ENCODE measurements at places on chromosomes 7 and 10.

- no peak overlapping the region for H3K27ac ChIP-seq
- no peak for DNase-seq
These were observed 11.7 kb downstream of the NIPSNAP2 start for GRCh38 chr7:55975988-55976633.

DNA sequence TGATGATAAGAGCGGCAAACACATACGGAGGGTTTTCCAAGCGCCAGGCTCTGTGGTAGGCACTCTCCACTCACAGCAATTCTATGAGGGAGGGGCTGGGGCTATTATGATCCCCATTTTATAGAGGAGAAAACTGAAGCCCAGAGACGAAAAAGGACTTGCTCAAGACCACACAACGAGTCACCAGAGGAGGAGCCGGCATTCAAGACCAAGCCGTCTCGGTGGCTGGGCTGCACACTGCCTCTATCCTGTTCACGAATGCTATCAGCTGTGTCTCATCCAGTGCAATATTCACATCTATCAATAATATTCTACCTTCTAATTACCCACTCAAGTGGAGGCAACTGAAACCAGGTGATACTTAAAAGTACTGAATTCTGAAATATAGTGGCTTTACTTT is 67.8 kb upstream of the NMT2 start:
- H3K27ac ChIP-seq, result no peak overlapping the region
- H3K4me1 ChIP-seq, result no peaks in the 10 kb centered on the region
- H3K4me3 ChIP-seq, result no peak overlapping the region
- H3K27me3 ChIP-seq, result no peaks in the 10 kb centered on the region
- DNase-seq, result no peak

DNA sequence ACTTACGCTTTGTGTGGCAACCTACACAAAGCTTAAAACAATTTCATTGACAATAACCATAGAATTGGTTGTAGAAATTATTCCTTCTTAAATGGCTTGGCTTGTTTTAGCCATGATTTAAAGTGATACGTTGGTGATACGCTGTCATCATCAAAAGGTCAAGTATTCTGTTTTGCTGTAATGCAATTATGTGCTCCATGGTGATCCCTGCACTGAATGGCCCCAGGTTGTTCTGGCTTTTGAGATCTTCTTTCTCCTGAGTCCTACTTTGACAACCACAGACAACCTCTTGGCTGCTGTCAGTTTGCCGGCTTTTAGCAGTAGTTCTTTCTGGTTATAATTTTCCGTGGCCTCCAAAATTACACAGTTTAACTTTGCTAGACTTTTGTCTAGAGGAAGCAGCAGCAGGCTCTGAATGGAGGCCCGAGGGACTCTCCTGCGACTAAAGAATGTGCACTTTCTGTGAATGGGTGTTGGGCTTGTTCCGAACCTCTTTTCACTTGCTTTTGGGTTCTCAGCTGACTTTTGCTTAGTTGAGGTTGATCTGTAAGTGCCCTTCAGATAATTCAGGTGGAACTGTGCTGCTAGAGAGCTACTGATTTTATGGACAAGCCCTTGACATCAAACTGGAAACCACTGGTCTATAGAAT is 104.7 kb downstream of the TMEM178B start:
- H3K27me3 ChIP-seq, result no peaks in the 10 kb centered on the region
- H3K4me3 ChIP-seq, result no peak overlapping the region

DNA sequence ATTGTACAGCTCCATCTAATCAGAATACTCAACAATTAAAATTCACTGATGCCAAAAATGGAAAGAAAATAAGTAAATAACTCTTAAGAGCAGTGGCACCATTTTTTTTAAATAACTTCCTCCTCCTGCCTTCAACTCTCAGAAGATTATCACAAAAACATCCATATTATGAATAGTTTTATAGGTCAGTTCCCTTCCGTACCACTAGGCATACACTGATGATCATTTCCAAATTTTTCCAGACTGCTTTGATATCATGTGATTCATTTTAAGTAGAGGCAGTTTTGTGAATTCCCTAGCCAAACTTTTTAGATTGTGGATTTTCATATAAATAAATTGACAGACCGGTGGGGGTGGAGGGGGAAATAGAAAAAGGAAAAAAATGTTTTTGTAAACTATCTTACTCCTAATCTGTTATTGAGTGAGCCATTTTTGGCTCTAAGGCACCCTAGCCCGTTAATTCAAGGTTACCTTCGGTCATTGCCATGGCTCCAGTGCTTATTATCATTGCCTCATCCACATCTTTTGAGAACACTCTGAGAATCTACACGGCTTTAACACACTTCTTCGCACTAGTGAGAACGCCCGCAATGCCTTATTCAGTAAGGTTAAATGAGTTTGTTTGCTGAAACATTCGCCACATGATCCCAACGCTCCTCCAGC is 1.0 kb downstream of the FAM107B start:
- no peaks in the 10 kb centered on the region for H3K27me3 ChIP-seq
- H3K36me3 ChIP-seq, result no peaks in the 10 kb centered on the region
- no peaks in the 10 kb centered on the region for H3K4me1 ChIP-seq
- H3K4me3 ChIP-seq, result no peak overlapping the region

DNA sequence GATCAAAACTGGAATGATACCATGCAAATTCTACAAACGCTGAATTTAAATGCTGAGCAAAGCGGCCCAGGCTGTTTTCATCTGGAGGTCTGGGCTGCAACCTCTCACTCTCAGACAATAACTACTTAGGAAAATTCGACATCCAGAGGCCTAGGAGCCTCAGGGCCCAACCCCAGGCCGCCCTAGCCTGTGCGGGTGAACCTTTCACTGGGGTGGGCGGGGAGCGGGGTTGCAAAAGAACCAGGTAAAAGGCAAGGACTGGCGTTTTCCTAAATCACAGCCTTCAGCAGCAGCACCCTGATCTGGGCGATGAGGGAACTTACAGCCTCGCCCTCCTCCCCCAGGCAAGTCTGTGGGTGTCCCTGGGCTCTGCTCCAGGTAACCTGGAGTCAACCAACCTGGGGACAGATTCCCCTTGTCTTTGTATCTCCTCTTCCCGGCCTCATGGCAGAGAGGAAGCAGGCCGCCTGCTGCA is 33.4 kb downstream of the CALML5 start:
- DNase-seq, result no peak
- no peaks in the 10 kb centered on the region for H3K4me1 ChIP-seq

DNA sequence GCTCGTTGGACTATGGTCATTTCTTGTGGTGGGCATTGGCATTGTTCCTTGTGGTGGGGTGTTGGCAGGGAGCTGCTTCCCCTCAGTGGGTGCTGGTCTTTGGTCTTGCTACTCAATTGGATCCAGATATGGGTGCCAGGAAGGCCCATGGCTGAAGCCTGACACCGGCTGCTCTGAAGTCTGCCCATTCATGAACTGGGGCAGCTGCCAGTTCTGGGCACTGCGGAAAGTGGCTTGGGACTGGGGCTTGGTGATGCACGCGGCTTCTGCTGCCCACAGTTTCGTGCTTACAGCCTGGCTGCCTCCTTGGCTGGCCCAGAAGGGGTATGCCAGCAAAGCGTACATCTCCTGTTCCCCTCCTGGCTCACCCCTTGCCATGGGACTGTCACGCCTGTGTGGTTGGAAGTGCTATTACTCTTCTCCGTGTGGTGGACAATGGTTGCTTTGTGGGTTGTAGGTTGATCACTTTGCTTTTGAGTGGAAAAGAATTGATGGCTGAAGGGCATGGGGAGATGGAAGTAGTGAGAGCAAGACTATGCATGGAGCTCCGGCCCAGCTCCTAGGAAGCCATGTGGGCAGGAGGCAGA is 54.7 kb downstream of the ADAMTS14 start:
- H3K27ac ChIP-seq, result no peak overlapping the region
- no peak for DNase-seq
- no peaks in the 10 kb centered on the region for H3K36me3 ChIP-seq
- no peak overlapping the region for H3K4me3 ChIP-seq
- H3K27me3 ChIP-seq, result no peaks in the 10 kb centered on the region

- no peak overlapping the region for H3K4me3 ChIP-seq
- no peaks in the 10 kb centered on the region for H3K27me3 ChIP-seq
- no peaks in the 10 kb centered on the region for H3K4me1 ChIP-seq
These were observed 78.5 kb downstream of the CREB5 start for GRCh38 chr7:28490831-28491230.

- peak; percentile 50 for DNase-seq
- no peak overlapping the region for H3K27ac ChIP-seq
- H3K36me3 ChIP-seq, result no peaks in the 10 kb centered on the region
These were observed 6.9 kb upstream of the CREB3L2 start for GRCh38 chr7:138008588-138009349.

GRCh38 chr7:150665896-150666295 is 19.6 kb upstream of the GIMAP2 start:
- peaks cover 98% of the 10 kb centered on the region for H3K4me1 ChIP-seq
- no peak for DNase-seq
- H3K4me3 ChIP-seq, result peak overlapping the region; percentile 32
- no peaks in the 10 kb centered on the region for H3K27me3 ChIP-seq
- no peaks in the 10 kb centered on the region for H3K36me3 ChIP-seq

DNA sequence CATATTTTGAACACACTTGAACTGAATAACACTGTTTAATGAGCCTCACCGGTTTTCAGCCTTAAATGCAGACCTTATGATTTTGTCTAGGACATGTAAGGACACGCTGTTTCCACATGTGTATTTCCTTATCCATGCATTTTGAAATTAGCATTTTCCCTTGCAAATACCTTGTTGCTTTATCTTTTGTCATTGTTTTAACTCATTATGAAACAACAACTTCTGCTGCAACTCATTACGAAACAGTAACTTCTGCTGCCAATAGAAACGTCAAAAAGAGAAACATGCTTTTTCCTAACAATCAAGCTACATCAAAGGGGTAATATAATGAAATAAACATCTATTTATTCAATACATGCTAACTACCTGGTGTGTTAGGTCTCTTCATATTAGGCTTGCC is 322.0 kb downstream of the AGMO start:
- no peaks in the 10 kb centered on the region for H3K27me3 ChIP-seq
- H3K4me3 ChIP-seq, result no peak overlapping the region
- DNase-seq, result no peak
- H3K4me1 ChIP-seq, result no peaks in the 10 kb centered on the region
